Activated T-helper 1 cell treated with anti-CD3 and anti-CD28 coated beads, Interleukin-2, amount 50 U/mL, for 16 hours (primary cell): ENCODE measurements at places on chromosomes 12 and 14.

GRCh38 chr14:25908277-25909044, 689.4 kb downstream of the NOVA1 start:
- no peak for DNase-seq

- no peak for DNase-seq
These were observed 117.3 kb downstream of the NEDD1 start for GRCh38 chr12:97024393-97024792.

DNA sequence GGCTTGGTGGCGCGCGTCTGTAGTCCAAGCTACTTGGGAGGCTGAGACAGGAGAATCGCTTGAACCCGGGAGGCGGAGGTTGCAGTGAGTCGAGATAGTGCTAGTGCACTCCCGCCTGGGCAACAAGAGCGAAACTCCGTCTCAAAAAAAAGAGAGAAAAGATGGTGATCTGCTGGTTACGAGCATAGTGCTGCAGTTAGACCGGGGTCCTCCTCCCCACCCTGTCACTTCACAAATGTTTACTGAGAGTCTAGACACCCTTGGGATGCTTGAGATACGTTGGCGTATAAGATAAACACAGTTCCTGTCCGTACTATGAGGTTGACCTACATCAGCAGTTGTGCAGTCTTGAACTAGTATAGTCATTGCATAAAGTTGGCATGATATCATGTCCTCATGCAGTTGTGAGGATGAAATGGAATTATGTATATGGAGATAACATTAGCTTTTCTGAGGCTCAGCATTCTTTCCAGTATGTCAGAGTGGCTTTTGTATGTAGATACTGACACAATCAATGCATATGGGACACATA, 787 bp downstream of the ACAD10 start:
- no peak for DNase-seq

- no peak for DNase-seq
These were observed 404.7 kb downstream of the DAD1 start for GRCh38 chr14:22184157-22184829.

DNA sequence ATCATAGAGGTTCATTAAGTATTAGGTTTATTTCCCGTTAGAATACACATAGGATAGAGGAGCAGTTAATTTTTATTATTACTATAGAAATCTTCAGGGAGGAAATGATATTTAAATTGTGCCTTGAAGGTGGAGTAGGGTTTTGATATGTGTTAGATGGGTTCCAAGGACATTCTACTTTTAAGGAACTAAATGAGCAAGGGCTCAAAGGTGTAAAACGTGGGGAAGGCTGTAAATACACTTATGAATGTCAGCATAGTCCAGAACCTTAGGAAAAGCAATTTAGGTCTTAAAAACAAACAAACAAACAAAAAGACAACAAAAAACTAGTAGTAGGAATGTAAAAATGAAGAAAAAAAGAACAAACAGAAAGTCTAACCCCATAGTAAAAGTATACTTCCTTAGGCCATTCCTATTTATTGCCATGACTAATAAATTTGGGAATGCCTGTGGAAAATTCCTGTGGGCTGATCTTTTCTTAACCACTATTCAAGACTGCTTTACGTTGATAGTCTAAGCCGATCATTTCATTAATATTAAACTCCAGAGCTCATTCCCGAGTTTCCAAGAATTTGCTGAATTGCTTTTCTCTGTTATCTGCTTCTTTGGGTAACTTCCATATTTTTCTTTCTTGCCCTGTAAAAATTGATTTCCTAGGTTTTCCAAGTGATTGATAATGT, 180.3 kb downstream of the RAD51B start:
- no peak for DNase-seq

- DNase-seq = no peak
These were observed 454.1 kb upstream of the DCN start for GRCh38 chr12:91636721-91637120.

DNA sequence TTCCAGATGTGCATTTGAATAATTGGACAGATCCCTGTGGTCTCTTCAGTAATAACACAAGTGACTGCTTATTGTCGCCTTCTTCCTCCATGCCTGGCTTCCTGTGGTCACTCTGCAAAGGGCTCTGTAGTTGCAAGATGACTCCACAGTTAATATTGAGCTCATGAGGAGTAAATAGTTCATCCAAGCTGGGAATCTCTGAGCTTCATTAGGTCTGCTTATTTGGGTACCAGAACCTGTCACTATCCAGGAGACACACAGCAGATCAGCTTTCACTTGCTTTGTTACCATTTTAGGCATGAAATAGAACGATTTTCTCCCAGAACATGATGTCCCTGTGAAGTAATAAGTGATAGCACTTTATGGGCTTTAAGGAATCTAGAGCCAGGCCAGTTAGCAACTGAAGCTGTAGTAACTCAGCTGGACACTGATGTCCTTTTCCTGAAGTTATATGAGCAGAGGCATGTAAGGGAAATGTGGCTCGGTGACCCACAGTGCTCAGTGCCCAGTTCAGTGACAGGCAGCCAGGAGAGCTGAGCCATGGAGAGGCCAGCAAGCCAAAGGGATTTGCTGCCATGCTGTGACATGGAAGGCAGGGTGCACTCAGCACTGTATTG, 50.1 kb downstream of the CRADD start:
- DNase-seq = no peak

DNA sequence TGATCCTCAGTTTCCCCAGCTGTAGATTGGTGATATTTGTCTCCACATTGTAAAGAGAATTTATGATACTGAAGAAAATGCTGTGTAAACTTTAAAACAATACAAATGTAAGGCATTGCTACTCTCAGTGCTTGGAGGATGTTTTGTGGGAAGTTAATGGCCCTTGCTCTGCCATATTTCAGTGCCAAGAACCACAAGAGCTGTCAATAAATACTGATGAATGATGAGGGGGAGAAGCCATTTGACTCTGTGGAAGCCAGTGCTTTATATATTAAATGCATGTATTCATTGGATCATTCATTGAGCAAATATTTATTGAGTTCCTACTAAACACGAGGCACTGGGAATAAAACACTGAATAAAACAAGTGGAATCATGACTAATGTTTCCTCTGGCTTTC, 30.8 kb downstream of the CACNA1C start:
- DNase-seq = no peak

DNA sequence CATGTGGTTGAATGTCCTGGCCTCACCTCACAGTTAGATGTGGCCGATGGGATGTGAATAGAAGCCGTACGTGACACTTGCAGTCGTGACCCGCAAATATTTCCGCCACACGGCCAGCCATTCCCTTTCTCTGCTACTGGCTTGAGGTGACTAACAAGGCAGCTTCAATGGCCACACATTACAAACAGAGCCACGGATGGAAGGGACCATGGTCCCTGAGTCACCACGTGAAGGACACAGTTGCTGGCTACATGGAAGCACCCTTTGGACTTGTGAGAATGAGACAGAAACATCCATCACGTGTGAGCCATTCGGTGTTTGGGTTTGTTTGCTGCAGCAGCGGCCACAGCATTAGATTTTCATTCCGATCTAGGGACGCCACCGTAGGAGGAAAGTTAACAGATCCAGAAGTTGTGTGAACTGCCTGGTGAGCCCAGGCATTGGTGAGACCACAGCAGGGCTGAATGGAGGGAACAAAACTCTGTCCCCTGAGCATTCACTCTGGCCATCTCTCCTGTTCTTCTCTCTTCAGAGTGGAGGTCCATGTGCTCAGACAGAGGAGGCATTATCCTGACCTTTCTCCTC, 33.5 kb upstream of the ADGRD1 start:
- DNase-seq = no peak

GRCh38 chr14:61939776-61940175, 177.6 kb downstream of the SNAPC1 start:
- no peak for DNase-seq

DNA sequence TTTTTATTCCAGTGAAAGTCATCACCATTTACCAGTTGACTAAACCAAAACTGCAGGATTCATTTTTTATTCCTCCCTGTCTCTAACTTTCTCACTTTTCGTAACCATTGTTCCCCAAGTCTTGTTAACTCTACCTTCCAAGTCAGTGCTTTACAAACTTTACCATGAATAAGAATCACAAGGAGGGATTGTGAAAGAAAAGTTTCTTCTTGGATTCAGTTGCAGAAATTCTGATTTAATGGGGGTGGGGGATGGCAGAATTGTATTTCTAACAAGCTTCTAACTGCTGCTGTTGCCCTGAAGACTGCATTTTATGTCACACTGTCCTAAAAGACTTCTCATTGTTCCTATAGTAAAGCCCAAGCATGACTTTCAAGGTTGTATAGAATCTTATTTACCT, 5.0 kb upstream of the RAB21 start:
- DNase-seq = no peak

GRCh38 chr12:42958291-42958674, 368.7 kb upstream of the PRICKLE1 start:
- no peak for DNase-seq

DNA sequence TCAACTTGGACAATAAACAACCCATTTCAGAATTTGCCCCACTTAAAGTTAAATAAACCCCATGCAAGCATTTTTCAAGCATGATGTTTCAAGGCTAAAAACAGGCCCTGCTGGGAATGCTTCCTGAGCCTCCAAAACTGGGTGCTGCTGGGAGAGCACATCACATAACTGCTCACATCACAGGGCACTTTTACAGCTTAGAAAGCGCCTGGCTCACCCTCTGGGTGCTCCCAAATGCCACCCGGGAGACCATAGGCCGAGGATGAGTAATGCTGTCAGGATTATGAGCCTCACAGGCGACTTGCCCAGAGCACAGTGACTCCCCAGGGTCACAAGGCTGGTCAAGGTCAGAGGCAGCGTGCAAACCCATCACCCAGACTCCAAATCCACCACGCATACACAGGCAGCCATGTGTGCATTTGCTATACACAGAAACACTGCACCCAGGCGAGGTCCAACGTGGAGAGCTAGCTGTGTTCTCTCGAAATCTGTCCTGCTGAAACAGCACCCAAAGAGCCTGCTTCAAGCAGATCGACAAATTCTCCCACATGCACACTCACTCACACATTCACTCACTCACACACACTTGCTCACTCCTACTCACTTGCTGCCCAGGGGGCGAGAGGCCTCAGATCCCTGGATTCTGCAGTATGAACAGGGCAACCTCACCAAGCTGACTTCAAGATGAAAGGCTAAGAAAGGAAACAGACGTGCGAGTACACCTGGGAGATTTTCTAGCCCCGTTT, 58.7 kb downstream of the ITPK1 start:
- no peak for DNase-seq

- DNase-seq = no peak
These were observed 195.7 kb upstream of the NEDD1 start for GRCh38 chr12:96711364-96711763.

- no peak for DNase-seq
These were observed 150.2 kb downstream of the SSPN start for GRCh38 chr12:26345471-26346003.
